Astrocyte of the hippocampus (primary cell): ENCODE measurements at places on chromosomes 1 and 21.
A peak's percentile ranks its signal among the peaks of the same experiment; 100 is the strongest.

DNA sequence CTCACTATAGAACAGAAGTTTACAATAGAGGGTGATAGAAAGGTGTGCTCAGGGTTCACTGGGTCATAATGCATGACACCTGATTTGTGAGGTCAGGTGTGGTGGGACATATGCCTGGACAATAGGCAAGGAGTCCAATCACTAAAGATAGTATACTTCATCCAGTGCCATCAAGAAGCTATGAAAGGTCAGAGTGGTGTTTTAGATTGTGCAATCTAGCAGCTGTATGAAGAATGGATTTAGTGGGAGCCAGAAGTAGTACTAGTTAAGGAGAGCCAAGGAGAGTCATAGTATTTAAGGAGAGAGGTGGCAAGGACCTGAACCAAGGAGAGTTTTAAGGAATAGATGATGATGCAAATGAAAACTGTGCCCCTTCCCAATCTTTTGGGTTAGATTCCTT, 80.6 kb upstream of the C1orf105 start:
- no peak for DNase-seq

DNA sequence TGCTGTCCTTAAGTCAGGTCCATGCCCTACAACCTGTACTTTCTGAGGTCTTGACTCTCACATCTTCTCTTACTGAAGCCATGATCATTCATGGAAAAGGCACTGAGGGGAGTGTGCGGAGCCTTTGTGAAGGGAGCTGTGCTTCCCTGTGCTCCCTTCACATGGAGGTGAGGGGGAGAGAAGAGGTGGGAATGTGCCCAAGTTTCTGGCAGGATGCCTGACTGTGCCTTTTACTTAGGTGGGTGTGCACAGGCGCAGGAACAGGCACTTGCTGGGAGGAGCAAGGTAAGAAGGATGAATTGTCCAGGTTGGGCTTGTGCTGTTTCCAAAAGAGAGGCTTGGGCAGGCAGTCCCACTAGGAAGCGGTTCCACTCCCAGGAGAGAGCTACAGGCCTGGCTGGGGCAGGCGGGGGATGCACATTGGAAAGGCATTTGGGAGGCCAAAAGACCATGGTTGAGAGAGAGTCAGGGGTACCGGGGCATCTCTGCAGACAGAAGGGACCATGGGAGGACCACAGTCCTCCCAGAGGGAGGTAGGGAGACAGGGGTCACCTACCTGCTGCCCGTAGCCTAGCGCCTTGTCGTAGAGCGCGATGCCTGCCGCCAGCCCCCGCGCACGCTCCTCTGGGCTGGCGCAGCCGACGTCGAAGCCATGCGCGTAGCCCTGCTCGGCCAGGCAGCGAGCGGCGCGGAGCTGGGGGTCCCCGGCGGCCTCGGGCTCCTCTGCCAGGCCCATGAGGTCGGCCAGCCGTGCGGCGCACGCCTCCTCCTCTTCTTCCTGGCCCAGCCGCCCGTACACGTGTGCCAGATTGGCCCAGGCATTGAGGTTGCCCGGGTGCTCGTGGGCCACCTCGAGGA, 853 bp downstream of the TTC22 start:
- DNase-seq, result no peak

DNA sequence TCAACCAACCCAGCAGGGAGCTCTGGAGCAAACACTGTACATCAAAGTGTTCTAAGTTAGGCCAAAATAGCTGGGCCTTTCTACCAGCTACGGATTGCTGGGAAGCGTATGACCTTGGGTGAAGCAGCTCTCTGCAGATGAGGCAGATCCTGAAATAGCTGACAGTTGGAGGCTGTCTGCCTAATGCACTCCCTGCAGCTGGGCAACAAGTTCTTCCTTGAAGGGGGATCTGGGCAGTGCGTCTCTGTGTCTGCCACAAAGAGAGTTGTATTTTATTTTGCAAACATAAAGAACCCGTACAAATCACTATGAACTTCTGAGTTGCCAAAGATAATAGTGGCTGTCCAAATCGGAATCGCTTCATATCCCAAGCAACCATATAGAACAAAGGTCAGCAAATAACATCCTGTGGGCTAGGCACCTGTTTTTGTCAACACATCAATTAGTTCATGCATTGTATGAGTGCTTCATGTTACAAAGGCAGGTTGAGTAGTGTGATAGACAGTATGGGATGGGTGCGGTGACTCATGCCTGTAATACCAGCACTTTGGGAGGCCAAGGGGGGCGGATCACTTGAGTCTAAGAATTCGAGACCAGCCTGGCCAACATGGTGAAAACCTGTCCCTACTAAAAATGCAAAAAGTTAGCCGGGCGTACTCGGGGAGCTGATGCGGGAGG, 29.1 kb upstream of the KLF17 start:
- DNase-seq, result peak; percentile 25

GRCh38 chr1:184987696-184988095, 13.4 kb upstream of the NIBAN1 start:
- no peak for DNase-seq

DNA sequence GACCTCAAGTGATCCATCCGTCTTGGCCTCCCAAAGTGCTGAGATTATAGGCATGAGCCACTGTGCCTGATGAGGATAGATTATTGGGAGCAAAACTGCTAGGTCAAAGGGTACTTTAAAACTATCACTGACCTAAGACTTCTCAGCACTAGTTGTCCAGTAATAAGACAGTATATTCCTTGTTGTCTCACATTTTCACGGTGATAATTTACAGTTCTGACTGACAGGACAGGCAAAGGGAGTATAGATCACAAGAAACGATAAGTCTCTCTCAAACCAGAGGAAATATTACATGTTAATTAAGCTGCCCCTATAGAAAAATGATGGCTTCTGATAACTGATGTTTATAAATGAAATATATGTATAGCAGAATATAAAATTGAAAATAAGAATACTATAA, 3.7 kb downstream of the MRPS14 start:
- DNase-seq, result no peak

- no peak for DNase-seq
These were observed 81.6 kb downstream of the PDE9A start for GRCh38 chr21:42735061-42735460.

GRCh38 chr1:41322835-41323234, 38.4 kb upstream of the FOXO6 start:
- DNase-seq, result peak; percentile 63

GRCh38 chr1:45410850-45411509, 70.7 kb upstream of the MUTYH start:
- DNase-seq, result no peak

GRCh38 chr1:5744341-5744740, 247.9 kb downstream of the NPHP4 start:
- no peak for DNase-seq

DNA sequence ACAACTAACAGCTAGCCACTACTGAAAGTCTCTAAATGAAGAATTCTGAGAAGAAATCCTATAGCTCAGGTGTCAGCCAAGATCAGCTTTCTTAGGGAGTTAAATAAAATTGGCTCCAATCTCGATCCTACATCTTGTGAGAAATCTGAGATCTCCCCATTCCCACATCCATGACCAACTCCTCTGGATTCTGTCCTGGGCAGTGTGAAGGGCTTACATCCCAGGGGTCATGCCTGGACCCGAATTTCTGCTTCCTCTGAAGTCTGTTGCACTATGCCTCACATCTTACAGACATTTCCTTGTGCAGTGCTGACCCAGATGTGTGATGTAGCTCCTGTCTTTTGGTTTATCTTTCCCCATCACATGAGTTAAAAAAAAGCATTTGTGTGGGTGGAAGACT, 4.8 kb upstream of the TNN start:
- no peak for DNase-seq

GRCh38 chr1:185238447-185238846, 78.6 kb downstream of the IVNS1ABP start:
- no peak for DNase-seq

GRCh38 chr1:31912839-31913239, 25.3 kb downstream of the PTP4A2 start:
- no peak for DNase-seq

DNA sequence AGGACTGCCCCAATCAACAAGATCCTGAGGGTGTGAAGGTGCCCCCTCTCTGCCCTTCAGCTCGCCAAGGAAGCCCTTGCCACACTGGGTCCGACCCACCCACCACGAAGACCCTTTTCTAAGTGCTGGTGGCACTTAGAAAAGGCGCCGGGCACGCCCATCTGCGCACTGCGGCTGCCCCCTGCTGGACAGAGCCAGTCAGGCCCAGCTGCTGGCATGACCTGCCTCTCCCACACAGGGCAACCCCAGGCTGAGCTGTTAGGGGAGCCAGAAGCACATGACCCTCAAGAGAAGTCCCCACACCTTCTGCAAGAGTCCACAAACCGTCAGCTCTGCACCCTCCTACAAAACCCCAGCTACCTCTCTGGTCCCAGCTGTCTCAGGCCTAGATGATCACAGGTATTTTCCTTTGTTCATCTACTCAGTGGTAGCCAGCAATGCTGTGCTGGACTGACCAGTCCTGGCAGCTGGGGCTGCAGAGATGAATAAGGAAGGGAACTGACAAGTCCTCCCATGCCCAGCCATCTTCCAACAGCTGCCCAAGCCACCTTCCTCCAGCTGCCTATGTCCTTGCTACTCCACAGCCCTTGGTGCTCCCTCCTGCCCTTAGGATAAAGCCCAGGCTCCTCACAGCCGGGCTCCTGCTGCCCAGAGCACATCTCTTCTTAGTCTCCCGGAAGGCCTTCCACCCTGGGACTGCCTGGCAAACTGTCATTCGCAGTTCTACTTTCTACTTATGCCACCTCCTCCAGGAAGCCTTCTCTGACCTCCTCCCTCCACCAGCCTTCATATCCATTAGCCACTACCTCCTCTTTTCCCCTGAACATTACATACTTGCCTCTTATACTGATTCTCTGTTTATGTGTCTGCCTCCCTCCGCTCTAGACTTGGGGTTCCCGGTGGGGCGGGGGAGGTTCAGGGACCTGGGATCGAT, 39.8 kb upstream of the ZC3H12A start:
- DNase-seq, result peak; percentile 76

GRCh38 chr21:15976807-15977206, 247.0 kb downstream of the USP25 start:
- DNase-seq, result peak; percentile 24

DNA sequence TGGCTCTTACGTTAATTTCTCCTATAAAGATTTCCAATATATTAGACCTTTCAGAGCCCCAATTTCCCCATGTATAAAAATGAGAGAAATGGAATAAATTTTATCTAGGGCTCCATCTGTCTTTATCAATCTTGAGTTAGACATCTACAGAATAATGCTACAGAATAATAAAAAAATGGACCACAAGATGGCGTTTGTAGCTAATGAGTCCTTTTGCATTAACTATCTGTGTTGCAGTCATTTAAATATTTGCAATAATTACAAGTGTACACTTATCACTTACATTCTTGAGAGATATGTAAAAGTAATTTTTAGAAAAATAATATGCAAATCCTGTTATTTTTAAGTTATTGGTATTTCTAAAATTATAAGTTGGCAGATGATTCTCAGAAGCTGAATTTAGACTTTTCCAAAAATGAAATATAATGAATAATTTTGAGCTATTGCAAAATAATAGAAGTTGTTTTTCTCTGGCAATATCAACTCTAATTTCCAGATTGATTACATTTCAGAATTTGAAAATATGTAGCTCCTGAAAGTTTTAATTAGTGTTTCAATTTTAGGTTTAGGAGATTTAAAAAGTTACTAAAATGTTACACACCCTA, 87.7 kb downstream of the SNX7 start:
- DNase-seq, result peak; percentile 9

- no peak for DNase-seq
These were observed 51.7 kb downstream of the SKI start for GRCh38 chr1:2279817-2280216.

DNA sequence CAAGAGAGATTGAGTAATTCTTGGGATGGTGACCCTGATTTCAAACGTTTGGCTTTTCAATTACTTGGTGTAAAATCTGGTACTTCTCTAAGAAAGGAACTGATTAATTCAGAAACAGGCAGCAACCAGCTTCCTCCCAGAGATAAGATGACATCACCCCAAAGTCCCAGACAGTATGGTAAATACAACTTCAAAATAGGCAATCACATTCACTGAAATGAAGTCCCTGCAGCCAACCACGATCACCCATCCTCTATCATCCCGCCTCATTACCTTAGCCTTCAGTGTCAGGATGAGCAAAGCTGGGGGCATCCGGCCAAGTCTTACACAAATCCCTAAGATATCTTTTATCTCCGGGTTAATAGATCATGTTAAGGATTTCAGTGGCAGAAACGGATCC, 26.4 kb upstream of the RUNX1 start:
- DNase-seq, result peak; percentile 46

DNA sequence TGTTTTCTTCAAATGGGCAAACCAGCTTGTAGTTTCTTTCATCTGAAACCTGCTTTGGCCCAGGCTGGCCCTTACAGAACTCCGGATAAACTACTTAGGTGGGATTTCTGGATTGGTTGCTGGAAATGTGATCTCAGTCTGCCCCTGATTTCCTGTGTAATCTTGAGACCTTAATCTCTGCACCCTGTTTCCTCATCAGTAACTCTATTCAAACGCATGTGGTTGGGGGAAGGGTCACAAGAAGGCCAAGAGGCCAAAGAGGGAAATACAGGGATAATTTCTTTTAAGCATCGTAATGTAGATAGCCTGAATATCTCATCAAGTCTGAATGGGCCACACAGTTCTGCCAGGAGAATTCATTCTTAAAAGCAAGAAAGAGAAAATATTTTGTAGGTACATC, 483.6 kb downstream of the LTN1 start:
- no peak for DNase-seq

GRCh38 chr1:150969626-150970025, 5.0 kb downstream of the CERS2 start:
- no peak for DNase-seq

DNA sequence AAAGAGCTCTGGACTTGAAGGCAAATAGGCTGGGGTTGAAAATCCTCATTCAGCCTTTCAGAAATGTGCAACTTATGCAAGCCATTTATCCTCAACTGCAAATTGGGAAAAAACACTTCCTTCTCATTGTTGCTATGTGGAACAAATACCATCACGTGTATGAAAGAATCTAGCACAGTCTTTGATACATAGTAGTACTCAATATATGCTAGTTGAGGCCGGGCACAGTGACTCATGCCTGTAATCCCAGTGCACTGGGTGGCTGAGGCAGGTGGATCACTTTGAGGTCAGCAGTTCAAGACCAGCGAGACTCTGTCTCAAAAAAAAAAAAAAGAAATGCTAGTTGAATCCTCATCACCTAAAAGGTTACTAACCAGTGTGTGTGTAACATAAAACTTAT, 8.2 kb downstream of the PI4KB start:
- DNase-seq, result peak; percentile 31

GRCh38 chr1:91523482-91523881, 22.8 kb downstream of the CDC7 start:
- DNase-seq, result no peak

DNA sequence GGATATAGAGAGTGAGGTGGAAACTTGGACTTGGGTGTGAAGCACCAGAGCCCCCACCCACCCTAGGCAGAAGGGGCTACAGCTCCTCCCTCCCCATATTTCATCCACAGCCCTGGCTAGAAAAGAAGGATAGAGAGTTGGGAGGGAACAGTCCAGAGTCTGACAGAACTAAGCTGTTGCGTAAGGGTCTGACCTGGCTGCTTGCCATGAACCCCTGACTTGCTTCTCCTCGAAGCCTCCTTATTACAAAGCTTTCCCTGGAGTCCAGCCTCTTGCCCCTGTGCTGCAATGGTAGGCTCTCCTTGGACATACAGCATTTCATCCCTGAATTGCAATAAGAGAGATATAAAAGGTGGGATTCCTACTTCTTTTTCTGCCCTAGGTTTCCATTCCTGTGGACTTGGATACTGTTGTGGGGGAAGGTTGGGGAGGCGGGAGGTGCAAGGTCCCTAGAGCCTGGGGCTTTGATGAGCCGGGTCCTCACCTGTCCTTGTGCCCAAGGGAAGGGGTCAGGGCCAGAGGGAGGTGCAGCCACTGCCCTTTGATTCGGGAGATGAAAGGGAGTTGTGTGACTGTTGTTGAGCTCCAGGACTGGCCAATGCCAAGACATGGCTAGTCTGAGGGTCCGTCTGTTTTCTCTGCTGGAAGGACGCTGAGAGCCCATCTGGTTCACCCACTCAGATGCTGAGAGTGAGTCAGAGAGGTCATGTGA, 2.7 kb downstream of the RHBG start:
- peak; percentile 23 for DNase-seq
